ENCODE measurements at places on chromosomes 2 and 18.

DNA sequence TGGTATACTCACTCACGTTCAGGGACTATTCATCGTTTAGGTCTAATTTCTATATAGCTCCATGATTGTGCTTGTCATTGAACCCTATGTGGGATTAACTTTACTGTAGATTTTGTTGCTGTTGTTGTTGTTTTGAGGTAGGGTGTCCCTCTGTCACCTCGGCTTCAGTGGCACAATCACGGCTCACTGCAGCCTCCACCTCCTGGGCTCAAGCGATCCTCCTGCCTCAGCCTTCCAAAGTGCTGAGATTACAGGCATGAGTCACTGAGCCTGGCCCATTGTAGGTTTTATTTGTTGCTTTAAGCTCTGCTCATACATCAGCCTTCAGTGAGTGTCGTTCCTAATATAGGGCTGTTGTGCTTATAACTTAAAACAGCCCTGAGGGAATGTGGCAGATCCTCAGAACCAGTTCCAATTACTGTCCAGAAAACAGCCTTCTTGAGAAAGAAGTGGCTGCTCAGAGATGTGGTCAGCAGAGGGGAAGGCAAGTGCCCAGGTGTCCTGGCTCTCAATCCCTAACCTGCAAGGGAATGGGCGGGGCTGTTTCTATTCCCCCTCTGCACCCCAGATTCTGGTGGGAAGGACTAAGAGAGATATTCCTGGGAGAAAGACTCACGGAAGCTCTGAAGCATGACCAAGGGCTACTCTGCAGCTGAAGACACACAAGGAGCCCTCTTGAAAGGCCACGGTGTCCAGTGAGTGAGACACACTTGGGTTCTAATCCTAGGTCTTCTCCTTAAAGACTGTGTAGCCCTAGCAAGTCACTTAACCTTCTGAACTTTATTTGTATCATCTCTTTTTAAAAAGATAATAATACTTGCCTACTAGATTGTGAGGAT is 79.6 kb upstream of the LCLAT1 start:
- DNase-seq = no peak

DNA sequence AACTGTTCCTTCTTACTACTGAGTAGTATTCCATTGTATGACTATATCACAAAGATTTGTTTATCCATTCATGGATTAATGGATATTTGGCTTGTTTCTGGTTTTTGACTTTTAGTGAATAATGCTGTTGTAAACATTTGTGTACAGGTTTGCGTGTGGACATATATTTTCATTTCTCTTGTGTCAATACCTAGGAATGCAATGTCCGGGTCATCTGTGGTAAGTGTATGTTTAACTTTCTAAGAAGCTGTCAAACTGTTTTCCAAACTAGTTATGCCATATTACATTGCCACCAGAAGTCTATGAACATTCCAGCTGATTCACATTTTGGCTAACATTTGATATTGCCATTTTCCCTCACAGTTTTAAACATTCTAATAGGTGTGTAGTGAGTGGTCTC is 29.1 kb upstream of the SLC16A14 start:
- no peak for DNase-seq

GRCh38 chr2:18752667-18753422 is 163.5 kb upstream of the NT5C1B start:
- peak; percentile 2 for DNase-seq

- DNase-seq = no peak
These were observed 25.0 kb downstream of the SH3YL1 start for GRCh38 chr2:238869-239268.

DNA sequence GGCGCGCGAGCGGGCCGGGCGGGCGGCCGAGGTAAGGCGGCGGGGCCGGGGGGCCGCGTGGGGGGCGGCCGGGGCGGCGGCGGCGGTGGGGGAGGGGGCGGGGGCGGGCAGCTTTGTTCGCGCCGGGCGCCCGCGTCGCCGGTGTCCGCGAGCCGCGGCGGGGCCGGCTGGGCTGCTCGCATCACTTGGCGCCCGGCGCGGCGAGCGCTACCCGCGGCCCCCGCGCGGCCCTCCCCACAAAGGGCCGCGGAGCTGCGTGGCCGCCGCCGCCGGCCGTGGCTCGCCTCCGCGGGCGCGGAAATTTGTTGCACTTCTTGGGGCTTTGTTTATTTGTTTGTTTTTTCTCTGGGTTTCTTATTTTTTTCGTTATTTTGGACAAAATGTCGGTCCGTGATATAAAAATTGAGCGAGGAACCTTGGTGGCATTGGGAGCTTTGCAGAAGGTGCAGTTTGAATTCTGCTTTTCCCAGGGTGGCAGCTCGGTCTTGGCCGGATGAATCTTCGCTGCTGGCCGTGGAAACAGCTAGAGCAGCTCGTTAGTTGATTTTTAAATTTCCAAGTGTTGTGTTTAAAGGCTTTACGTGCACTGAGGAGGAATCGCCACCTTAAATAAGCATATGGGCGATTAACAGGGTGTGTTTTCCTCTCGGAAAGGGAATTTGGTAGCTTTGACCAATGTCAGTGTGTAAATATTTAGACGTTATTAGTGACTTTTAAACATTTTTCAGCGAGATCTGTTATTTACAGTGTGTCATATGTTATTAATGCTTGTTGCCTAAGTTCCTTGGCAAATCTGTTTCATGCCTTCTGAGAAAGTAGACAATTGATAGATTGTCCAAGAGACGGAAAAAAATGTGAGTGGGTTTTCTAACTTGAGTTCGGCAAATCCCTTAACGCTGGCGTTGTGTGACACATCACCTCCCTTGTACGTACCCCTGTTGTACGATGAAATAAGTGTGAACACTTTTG is 822 bp downstream of the UBE2E3 start:
- DNase-seq = no peak

DNA sequence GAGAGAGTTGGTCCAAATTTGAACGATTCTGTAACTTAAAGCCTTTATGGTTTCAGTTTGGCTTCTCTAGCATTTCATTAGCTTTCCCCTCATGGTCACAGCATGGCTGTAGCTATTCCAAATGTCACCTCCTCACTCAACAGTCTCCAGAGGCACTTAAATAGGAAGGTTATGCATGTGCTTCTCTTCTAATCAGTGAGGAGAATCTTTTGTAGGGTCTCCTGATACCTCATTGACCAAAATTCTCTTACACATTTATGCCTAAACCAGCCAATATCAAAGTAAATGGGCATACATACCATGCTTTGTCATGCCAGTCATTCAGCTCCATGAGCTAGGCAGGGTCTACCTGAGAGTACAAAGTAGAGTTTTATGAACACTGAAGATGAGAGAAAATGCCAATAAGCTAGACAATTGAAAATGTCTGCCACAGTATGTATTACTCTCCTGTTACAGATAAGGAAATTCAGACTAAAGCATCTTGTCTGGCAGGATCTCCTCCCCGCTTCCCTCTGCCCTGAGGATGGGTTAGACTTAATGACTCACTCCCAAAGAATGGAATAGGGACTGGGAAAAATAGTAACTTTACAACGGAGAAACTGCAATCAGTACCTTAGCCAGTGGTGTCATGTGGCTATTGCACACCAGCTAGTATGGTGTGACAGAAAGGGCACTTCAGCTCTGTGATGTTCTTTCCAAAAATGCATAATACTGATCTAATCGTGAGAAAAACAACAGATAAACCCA is 15.4 kb downstream of the DSG2 start:
- no peak for DNase-seq

GRCh38 chr2:10566018-10566417 is 117.9 kb upstream of the ODC1 start:
- DNase-seq = no peak

DNA sequence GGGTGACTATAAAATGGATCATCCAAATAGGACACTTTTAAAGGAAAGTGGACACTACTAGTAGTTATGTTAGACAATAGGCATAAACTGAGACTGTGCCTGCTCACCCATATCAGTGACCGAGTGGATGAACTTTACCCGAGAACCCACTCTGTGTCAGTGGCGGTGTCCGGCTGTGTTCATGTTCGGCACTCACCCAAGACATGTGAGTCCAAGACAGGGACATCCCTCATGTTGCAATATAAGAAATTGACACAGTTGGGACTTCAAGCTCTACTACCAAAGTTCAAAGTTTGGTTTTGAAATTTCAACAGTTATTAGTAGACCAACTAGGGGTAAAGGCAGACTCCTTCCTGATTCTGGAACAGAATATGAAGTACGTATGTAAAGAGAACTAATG is 326.3 kb upstream of the TNP1 start:
- no peak for DNase-seq

DNA sequence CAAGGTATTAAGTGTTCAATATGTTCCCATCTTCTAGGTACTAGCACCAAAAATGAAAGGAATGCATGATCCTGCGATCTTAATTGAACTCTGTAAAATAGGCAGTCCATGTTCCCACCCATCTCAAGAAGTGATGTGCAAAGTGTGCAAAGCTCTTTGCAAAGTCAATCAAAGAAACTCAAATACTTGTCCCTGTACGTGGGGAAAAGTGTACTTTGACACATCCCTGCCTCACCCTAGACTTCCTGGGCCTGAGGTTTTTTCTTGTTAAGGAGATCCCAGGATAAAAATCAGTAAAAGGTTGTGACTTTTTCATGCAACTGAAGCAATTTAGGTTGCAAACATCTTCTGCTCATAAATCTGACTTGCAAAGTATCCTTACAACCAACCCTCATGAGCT is 25.3 kb downstream of the HNRNPA3 start:
- DNase-seq = no peak

DNA sequence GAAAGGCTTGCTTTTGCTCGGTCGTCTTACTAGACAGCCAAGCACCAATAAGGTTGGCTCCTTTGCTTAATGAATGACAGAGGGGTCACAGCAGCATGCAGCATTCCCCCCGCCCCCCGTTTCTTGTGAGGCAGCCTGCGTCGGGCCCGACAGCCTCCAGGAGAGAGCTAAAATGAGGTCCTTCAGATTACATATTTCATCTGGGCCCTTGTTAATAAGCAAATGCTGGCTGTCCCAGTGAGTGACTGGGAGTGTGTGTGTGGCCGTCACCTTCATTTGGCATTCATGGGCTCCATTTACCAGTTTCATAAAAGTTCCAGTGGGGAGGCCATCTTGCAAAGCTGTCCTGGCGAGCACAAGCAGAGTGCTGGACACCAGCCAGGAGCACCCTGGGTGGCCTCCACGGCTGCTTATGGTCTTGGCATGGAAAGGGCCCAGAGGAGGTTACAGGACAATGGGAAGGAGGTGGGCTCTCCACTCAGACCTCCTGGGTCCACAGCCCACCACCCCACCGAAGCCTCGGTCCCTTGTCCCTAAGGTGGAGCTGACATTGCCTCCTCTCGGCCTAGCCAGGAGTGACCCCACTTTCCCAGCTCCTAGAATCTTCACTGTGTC is 37.2 kb downstream of the ODC1 start:
- DNase-seq = no peak

DNA sequence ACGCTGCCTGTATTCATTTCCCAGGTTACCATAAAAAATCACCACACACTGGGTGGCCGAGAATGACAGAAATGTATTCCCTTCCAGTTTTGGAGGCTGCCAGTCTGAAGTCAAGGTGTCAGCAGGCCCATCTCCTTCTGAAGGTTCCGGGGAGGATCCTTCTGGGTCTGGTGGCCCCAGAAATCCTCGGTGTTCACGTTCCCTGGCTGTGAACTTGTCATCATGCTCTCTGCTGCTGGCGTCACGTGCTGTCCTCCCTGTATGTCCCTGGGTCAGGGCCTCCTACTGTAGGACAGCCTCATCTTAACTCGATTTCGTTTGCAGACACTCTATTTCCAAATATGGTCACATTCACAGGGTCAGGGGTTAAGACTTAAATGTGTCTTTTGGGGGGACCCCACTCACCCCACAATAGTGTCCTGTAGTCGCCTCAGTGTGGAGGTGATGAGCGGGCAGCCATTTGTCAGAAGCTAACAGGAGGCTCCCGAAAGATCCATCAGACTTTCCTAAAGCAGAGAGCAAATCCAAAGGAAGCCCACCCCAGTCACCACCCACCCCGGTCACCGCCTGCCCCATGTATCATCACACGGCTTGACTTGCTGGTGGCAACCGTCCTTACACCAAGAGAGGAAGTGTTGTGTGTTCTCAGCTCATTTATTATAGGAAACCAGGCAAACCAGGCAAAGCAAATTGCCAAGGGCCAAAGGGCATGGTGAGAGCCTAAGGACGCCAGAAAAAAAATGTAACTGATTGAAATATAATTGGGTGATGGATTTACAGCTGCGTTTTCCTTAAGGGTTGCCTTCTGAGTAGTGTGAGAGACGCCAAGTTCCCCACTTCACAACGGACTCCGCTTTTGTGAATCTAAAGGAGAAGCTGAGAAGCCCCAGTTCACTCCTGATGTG is 148.8 kb upstream of the ZNF236 start:
- no peak for DNase-seq

DNA sequence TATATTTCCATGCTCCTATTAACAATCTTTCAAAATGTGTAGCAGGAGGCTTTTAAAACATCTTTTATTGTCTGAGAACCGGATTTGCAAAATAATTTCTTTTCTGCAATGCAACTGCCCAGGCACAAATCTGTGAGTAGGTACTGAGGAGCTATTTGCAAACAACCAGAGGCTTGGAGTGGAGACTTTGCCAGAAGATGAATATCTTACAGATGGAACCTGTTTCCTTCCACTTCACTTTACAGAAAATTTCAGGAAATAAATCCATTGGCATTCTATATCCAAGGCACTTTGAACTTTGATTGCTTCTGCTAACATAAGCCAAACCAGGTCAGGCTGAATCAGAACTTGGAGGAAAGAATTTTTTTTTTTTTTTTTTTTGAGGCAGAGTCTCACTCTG is 237.4 kb upstream of the REV1 start:
- DNase-seq = no peak

DNA sequence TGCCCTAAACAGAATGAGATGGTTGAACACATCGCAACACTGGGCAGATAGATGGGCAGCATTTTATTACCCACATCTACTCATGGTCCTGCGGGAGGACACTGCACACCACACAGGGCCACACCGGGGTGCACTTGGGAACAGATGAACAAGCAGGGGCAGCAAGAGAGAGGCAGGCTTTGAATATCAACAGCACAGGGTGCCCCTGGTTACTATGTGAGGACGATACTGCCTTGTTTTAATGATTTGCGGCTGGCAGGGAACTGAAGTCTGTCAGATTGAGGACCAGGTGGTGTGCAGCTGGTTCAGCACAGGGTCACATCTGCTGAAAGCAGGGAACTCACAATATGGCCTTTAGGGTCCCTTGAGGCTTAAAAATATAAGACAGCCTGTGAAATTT is 195.7 kb downstream of the PIEZO2 start:
- no peak for DNase-seq

- DNase-seq = peak; percentile 69
These were observed 146.5 kb downstream of the NCKAP5 start for GRCh38 chr2:133421516-133422324.

- DNase-seq = no peak
These were observed 32.2 kb downstream of the FAM178B start for GRCh38 chr2:96954011-96954846.

GRCh38 chr2:96505231-96505889 is at the start of gene NEURL3:
TSS of gene NEURL3 (minus strand) at chr2:96505357. CDS start at chr2:96505286, 71 bp downstream.
- DNase-seq = no peak

- DNase-seq = no peak
These were observed 143.4 kb downstream of the MGAT5 start for GRCh38 chr2:134397146-134397896.

DNA sequence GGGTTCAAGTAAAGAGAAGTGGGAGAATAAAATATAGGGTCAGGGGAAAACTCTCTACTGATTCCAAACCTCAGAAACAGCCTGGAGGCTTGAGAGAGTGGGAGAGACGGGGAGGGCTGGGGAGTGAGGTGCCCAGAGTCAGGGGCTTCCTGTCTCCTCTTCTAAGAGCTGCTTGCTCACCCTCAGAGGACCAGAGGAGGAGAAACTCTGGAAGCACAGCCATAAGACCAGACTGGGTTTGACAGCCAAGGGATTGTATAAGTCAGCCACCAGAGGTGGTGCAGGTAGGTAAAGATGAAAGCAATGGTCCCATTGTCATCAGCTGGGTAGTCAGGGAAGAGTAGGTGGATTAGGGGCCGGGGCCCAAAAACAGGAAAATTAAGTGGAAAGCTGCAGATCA is 259.4 kb downstream of the TNS1 start:
- no peak for DNase-seq
